ENCODE measurements at places on chromosomes 3 and 15. TPM values are rescaled to one million over a fixed set of nuclear protein-coding genes. Genes with fewer than 3 reads are reported as not detected.

ARMC8 gene
- polyA plus RNA-seq = 17.4 TPM

SEMA5B gene
- 0.51 TPM for polyA plus RNA-seq

CLRN1 gene
- polyA plus RNA-seq = not detected

ST6GAL1 gene
- polyA plus RNA-seq = 59.3 TPM

SLMAP gene
- polyA plus RNA-seq = 12.7 TPM

ACTRT3 gene
- polyA plus RNA-seq = 0.30 TPM

ARHGEF3 gene
- 11.3 TPM for polyA plus RNA-seq

EFCAB12 gene
- 1.0 TPM for polyA plus RNA-seq

GRCh38 chr15:98506711-98507110 is 141.6 kb upstream of the IGF1R start:
- no peaks in the 10 kb centered on the region for H3K4me1 ChIP-seq
- no peak overlapping the region for H3K4me3 ChIP-seq
- no peak for DNase-seq

DNA sequence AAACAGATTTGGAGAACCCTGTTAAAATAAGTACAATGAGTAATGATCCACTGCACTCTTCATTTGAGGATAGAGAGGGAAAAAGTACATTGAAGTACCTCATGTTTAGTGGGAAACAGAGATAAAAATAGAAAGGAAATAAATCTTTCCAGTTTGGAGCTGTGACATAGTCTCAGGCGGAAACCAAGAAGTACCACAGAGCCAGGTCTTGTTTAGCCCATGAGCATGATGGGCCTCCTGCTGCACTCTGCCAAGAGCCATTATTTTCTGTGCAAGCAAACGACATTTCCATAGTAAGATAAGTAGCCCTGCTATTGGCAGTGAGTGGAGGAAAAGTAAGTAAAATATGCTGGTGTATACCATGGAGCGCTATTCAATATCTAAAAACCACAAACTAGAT is 796.1 kb downstream of the TBL1XR1 start:
- H3K4me3 ChIP-seq = no peak overlapping the region
- no peaks in the 10 kb centered on the region for H3K36me3 ChIP-seq
- no peak overlapping the region for H3K27ac ChIP-seq
- DNase-seq = no peak
- H3K4me1 ChIP-seq = no peaks in the 10 kb centered on the region
- H3K27me3 ChIP-seq = no peaks in the 10 kb centered on the region

GRCh38 chr3:48435774-48436476 is 4.0 kb downstream of the CCDC51 start:
- peaks cover 33% of the 10 kb centered on the region for H3K4me1 ChIP-seq
- no peak overlapping the region for H3K27ac ChIP-seq
- no peaks in the 10 kb centered on the region for H3K36me3 ChIP-seq
- H3K27me3 ChIP-seq = no peaks in the 10 kb centered on the region
- H3K4me3 ChIP-seq = no peak overlapping the region

DNA sequence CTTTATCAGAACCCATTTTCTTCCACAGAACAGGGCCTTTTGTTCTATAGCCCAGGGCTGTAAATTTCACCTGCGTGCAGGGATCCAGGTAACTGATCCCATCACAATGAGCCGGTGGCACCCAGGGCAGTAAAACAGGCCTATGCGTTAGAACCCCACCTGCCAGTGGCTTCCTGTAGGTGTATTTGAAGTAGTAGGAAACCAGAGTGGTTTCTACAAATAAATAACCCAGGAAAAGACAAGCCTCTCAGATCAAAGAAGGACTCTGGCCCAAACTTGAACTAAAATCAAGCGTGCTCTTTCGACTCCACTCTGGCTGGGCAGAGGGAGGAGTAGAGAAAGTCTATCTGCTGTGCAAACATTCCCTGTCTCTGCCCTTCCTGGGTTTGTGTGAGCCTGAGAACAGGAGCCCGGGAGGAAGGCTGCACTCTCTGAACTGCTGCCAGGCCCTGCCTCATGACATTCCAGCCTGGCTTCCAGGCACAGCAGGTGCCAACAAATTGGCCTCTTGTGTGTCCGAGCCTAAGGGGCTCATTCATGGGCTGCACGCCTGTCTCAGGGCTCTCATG is 77.7 kb downstream of the CEMIP start:
- no peak for DNase-seq
- H3K4me1 ChIP-seq = no peaks in the 10 kb centered on the region
- no peak overlapping the region for H3K27ac ChIP-seq
- H3K4me3 ChIP-seq = no peak overlapping the region
- H3K36me3 ChIP-seq = no peaks in the 10 kb centered on the region

GRCh38 chr3:103393395-103394186 is 958.8 kb downstream of the ZPLD1 start:
- no peak overlapping the region for H3K4me3 ChIP-seq
- no peaks in the 10 kb centered on the region for H3K36me3 ChIP-seq
- no peak overlapping the region for H3K27ac ChIP-seq
- no peaks in the 10 kb centered on the region for H3K4me1 ChIP-seq

- no peaks in the 10 kb centered on the region for H3K27me3 ChIP-seq
- H3K4me3 ChIP-seq = no peak overlapping the region
- peaks cover 96% of the 10 kb centered on the region for H3K4me1 ChIP-seq
- no peaks in the 10 kb centered on the region for H3K36me3 ChIP-seq
- no peak for DNase-seq
These were observed 21.0 kb downstream of the MBNL1 start for GRCh38 chr3:152289708-152290107.

GRCh38 chr3:13552857-13553652 is 4.1 kb downstream of the FBLN2 start:
- no peaks in the 10 kb centered on the region for H3K36me3 ChIP-seq
- peaks cover 47% of the 10 kb centered on the region for H3K4me1 ChIP-seq
- H3K27ac ChIP-seq = no peak overlapping the region
- H3K4me3 ChIP-seq = no peak overlapping the region
- H3K27me3 ChIP-seq = peaks cover 56% of the 10 kb centered on the region
